Renal cortical epithelial cell (primary cell): ENCODE measurements at places on chromosomes 3 and 15. TPM values are rescaled to one million over a fixed set of nuclear protein-coding genes. Genes with fewer than 3 reads are reported as not detected.

KBTBD12 gene
- 1.2 and 2.2 TPM in 2 replicates for total RNA-seq

CAMK1 gene
- 28.7 and 38.7 TPM in 2 replicates for total RNA-seq

FGF7 gene
- 0.15 TPM in 1 of 2 replicates, not detected in the other for total RNA-seq

DNA sequence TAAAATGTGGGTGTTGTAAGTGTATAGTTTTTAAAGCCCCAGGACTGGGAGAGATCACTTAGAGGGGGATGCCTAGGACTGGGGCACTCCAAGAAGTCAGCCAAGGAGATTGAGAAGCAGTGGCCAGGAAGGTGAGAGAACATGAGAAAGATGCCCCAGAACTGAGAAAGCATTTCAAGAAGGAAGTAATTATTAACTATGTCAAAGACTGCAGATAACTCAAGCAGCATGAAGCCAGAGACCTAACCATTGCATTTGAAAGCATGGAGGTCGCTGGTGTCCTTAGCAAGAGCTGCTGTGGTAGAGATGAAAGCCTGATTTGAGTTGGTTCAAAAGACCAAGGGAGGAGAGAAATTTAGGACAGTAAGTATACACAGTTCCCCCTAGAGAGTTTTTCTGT lies 30.6 kb upstream of the SLC2A2 start:
- peak; percentile 58 for DNase-seq

DNA sequence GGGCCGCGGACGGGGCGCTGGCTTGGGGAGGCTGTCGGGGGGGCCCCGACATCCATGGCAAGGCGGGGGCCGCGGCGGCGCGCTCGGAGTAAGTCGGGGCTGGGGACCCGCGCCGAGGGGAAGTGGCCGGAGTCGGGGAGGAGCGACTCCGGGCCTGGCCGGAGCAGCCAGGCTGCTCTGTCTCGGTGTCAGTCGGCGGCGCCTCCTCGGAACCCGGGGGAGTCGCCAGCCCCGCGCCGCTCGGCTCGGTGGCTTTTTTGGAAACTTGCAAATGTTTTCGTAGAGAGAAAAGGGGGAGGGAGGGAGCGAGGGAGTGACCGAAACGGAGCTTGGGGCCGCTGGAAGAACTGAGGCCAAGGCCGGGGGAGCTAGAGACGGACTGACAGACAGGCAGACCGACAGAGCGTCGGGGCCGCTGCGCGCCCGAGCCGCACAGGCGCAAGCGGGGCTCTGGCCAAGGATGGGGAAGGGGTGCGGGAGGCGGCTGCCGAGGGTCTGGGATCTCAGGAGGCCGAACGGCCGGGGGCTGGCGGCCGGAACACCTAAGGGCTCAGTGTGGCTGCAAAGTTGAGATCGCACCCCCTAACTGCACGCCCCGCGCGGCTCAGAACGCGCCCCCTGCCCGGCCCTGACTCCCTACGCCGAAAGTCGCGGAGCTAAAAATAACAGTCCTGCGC lies 5.0 kb downstream of the PTH1R start:
- no peak for DNase-seq

- DNase-seq: no peak
These were observed 187.4 kb downstream of the MECOM start for GRCh38 chr3:169475978-169476698.

DNA sequence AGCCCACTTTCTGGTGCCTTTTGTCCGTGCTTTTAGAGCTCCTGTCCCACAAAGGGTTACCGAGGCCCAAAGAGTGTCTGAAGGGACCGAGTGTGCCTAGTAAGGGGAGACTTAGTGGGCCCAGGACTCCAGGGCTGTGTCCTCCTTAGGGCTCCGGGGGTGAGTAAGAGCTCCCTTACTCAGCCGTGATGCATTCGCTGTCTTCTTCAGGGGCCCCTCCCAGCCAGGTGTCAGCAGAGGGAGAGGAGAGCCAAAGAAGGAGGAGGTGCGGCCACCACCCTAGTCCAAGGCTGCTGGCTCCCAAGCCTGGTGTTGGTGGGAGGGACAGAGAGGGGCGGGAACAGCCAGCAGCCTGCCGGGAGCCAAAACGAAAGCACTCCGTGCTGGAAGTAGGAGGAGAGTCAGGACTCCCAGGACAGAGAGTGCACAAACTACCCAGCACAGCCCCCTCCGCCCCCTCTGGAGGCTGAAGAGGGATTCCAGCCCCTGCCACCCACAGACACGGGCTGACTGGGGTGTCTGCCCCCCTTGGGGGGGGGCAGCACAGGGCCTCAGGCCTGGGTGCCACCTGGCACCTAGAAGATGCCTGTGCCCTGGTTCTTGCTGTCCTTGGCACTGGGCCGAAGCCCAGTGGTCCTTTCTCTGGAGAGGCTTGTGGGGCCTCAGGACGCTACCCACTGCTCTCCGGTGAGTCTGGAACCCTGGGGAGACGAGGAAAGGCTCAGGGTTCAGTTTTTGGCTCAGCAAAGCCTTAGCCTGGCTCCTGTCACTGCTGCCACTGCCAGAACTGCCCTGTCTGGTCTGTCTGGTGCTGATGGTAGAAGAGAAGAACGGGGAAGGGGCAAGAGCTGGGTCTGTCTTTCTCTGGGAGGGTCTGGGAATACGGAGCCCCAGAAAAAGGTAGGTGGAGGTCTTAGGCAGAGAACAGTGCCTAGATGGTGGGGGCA lies at the start of gene IL17RC:
IL17RC (plus strand) TSS at position 365 of the 947 bp plus-strand sequence; CDS start at position 583, 218 bp downstream.
- peak; percentile 79 for DNase-seq

GRCh38 chr3:110575702-110576101 lies 495.9 kb upstream of the NECTIN3 start:
- no peak for DNase-seq

DNA sequence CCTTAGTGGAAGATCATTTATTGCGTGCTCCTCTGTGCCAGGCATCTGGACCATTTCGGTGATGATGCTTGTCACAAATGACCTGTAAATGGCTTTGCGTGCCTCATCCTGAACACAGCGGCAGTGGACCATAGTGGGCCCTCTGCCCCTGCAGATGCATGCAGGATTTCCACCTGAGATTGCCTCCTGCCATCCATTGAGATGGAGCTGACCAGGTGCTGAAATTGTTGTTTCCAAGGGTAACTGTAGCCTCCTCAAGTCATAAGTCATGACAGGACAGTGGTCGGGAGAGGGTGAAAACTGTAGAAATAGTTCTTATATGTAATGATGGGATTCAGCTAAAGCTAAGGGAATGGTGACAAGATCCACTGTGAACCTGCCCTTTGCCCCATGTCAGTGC lies 35.5 kb downstream of the CLSTN2 start:
- DNase-seq: peak; percentile 6
